ENCODE measurements at places on chromosomes 7 and 10.

GRCh38 chr7:66771795-66772194 is 31.3 kb downstream of the RABGEF1 start:
- peaks cover 32% of the 10 kb centered on the region for H3K4me1 ChIP-seq
- no peaks in the 10 kb centered on the region for H3K27me3 ChIP-seq
- H3K4me3 ChIP-seq = no peak overlapping the region
- no peak for DNase-seq

DNA sequence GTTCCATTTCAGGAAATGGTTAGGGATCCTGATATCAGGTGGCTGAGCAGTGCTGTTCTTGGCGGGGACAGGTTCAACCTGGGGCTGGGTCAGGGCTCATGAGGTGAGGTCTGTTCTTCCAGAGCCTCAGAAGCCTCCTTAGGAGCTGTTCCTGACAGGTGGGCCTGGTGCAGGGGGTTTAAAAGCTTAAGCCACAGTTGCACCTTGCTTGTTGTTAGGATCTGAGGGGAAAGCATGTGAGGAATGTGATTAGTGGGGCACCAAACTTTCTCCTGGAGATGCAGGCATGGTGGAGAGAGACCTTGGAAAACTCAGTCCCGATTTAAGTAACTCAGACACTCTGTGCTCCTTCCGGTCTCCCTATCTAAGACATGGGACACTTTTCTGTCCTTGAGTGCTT is 18.7 kb upstream of the CRHR2 start:
- H3K27me3 ChIP-seq = peaks cover 18% of the 10 kb centered on the region
- no peak overlapping the region for H3K27ac ChIP-seq
- H3K4me3 ChIP-seq = no peak overlapping the region
- H3K4me1 ChIP-seq = peaks cover 4% of the 10 kb centered on the region
- H3K36me3 ChIP-seq = no peaks in the 10 kb centered on the region
- DNase-seq = no peak

GRCh38 chr7:130486954-130487436 is 4.9 kb upstream of the MEST start:
- H3K4me3 ChIP-seq = peak overlapping the region; percentile 91
- no peaks in the 10 kb centered on the region for H3K36me3 ChIP-seq
- peaks cover 34% of the 10 kb centered on the region for H3K27me3 ChIP-seq
- no peak overlapping the region for H3K27ac ChIP-seq

DNA sequence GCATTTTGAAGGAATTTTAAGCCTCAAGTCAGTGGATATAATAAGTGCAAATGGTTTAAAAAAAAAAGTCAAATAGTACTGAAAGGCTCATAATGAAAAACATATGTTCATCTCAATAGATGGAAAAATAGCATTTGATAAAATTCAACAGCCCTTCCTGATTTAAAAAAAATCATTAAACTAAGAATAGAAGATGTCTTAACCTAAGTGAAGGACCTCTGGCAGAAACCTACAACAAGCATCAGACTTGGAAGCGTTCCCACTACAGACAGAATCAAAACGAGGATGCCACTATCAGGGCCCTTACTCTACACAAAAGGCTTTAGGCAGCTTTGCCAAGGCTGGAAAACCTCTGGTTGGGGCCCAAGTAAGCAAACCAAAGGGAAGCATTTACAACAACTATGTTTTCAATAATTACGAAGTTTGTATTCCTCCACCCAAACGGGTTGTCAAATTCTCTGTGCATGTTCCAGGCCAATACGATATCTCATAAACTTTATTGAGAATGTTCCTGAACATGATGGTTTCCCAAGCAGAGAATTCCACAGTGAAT is 45.1 kb downstream of the CYTH3 start:
- no peaks in the 10 kb centered on the region for H3K36me3 ChIP-seq
- H3K4me1 ChIP-seq = peaks cover 17% of the 10 kb centered on the region
- no peak overlapping the region for H3K4me3 ChIP-seq

- no peak overlapping the region for H3K4me3 ChIP-seq
- DNase-seq = no peak
- no peak overlapping the region for H3K27ac ChIP-seq
- H3K36me3 ChIP-seq = peaks cover 54% of the 10 kb centered on the region
Observed at GRCh38 chr10:7767209-7767608, 20.6 kb downstream of the KIN start.

DNA sequence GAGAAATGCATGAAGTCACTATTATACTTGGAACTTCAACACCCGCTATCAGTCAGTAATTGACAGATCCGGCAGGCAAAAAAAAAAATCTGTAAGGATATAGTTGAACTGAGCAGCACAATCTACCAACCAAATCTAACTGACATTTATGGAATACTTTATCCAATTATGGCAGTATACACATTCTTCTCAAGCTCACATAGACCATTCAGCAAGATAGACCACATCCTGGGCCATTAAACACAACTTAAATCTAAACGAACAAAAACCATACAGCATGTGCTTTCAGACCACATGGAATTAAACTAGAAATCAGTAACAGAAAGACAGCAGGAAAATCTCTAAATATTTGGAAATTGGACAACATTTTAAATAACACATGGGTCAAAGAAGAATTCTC is 112.7 kb downstream of the MPP7 start:
- H3K36me3 ChIP-seq = no peaks in the 10 kb centered on the region
- H3K4me1 ChIP-seq = no peaks in the 10 kb centered on the region
- no peak overlapping the region for H3K4me3 ChIP-seq
- no peaks in the 10 kb centered on the region for H3K27me3 ChIP-seq

DNA sequence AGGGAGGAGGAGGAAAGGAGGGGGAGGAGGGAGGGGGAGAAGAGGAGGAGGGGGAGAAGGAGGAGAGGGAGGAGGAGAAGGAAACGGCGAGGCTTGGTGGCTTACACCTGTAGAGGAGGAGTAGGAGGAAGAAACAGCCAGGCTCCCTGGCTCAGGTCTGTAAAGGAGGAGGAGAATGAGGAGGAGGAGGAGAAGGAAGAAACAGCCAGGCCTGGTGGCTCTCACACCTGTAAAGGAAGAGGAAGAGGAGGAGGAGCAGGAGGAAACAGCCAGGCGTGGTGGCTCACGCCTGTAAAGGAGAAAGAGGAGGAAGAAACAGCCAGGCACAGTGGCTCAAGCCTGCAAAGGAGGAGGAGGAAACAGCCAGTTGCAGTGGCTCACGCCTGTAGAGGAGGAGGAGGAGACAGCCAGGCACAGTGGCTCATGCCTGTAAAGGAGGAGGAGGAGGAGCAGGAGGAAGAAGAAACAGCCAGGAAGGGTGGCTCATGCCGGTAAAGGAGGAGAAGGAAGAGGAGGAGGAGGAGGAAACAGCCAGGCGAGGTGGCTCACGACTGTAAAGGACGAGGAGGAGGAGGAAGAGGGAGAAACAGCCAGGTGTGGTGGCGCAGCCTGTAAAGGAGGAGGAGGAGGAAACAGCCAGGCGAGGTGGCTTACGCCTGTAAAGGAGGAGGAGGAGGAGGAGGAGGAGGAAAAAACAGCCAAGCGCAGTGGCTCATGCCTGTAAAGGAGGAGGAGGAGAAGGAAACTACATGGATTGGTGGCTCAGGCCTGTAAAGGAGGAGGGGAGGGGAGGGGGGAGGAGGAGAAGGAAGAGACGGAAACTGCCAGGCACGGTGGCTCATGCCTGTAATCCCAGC is 14.9 kb upstream of the CRCP start:
- peak overlapping the region; percentile 82 for H3K4me3 ChIP-seq
- H3K4me1 ChIP-seq = peaks cover 13% of the 10 kb centered on the region
- H3K27me3 ChIP-seq = no peaks in the 10 kb centered on the region
- DNase-seq = peak; percentile 8

DNA sequence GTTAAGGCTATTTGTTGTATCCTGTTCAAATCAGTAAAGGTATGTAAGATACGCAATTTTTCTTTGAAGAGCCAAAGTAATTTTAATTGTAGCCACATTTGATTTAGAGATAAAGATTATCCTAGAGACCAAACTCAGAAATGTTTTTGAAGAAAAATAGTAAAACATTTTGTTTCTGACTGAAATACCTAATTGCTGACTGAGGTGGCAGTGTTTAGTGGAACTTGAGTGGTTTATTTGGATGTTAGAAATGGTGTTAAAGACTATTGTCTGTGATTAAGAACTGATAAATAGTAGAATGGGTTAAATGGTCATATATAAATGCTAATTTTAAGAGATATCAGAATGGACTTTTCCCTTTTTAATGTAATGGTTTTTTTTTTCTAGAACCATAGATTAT is 15.3 kb downstream of the EDRF1 start:
- H3K36me3 ChIP-seq = peaks cover 60% of the 10 kb centered on the region
- no peaks in the 10 kb centered on the region for H3K27me3 ChIP-seq
- H3K4me1 ChIP-seq = no peaks in the 10 kb centered on the region
- H3K4me3 ChIP-seq = no peak overlapping the region

- no peak for DNase-seq
- no peak overlapping the region for H3K4me3 ChIP-seq
Observed at GRCh38 chr10:49686651-49687050, 7.2 kb downstream of the C10orf53 start.

DNA sequence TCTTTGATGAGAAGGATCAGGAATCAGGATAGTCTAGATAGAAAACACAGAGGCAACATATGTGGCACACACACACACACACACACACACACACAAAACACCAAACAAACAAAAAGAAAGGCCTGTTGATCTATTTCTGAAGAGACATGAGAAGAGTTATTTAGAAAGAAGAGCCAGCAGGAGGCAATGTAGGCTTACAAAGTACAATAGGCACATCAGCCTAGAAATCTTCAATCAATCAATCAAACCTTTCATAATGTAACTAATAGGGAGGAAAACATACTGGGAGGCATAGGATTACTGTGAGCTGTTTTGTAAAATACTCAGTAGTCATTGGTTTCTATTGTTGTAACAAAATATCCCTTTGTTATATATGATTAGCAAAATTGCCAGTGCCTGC is 47.3 kb upstream of the TES start:
- no peaks in the 10 kb centered on the region for H3K27me3 ChIP-seq
- no peak overlapping the region for H3K4me3 ChIP-seq

DNA sequence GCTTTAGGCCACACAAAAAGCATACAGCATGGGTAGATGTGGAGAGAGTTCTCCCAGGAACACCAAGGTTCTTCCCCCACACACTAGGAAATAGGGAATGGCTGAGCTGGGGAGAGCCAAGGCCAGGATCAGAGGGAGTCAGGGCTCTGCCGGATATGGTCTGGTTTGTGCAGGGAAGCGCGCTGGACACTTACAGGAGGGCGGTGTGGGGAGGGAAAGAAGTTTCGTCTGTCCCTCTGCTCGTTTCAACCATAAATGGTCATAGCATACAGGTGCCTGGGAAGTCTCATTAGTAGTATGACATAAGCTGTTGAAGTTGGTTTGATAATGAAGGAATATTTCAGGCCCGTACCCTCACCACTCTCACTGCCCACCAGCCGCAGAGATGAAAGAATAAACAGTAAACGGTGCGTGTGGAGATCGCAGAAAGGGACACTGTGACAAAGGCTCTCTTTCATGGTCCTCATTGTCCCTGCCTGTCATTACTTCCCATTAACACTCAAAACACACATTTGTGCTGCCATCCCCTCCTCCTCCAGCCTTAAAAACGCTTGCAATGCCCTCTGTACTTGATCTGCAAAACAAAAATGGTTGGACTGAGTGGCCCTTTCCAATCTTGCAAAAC is 207.2 kb downstream of the CELF2 start:
- H3K36me3 ChIP-seq = peaks cover 79% of the 10 kb centered on the region
- H3K27me3 ChIP-seq = no peaks in the 10 kb centered on the region
- peaks cover 84% of the 10 kb centered on the region for H3K4me1 ChIP-seq
- no peak for DNase-seq
- peak overlapping the region; percentile 98 for H3K27ac ChIP-seq

GRCh38 chr7:39504963-39505362 is 61.2 kb upstream of the YAE1 start:
- H3K27me3 ChIP-seq = peaks cover 4% of the 10 kb centered on the region
- H3K27ac ChIP-seq = no peak overlapping the region
- H3K4me3 ChIP-seq = no peak overlapping the region
- H3K36me3 ChIP-seq = no peaks in the 10 kb centered on the region
- no peak for DNase-seq

GRCh38 chr10:33249659-33250345 is 84.7 kb downstream of the NRP1 start:
- no peak for DNase-seq
- H3K27me3 ChIP-seq = peaks cover 4% of the 10 kb centered on the region
- no peak overlapping the region for H3K27ac ChIP-seq
- peaks cover 5% of the 10 kb centered on the region for H3K36me3 ChIP-seq
- peaks cover 36% of the 10 kb centered on the region for H3K4me1 ChIP-seq
- no peak overlapping the region for H3K4me3 ChIP-seq

- H3K4me1 ChIP-seq = no peaks in the 10 kb centered on the region
- no peaks in the 10 kb centered on the region for H3K27me3 ChIP-seq
- H3K36me3 ChIP-seq = no peaks in the 10 kb centered on the region
Observed at GRCh38 chr7:91656541-91657482, 223.7 kb downstream of the MTERF1 start.

DNA sequence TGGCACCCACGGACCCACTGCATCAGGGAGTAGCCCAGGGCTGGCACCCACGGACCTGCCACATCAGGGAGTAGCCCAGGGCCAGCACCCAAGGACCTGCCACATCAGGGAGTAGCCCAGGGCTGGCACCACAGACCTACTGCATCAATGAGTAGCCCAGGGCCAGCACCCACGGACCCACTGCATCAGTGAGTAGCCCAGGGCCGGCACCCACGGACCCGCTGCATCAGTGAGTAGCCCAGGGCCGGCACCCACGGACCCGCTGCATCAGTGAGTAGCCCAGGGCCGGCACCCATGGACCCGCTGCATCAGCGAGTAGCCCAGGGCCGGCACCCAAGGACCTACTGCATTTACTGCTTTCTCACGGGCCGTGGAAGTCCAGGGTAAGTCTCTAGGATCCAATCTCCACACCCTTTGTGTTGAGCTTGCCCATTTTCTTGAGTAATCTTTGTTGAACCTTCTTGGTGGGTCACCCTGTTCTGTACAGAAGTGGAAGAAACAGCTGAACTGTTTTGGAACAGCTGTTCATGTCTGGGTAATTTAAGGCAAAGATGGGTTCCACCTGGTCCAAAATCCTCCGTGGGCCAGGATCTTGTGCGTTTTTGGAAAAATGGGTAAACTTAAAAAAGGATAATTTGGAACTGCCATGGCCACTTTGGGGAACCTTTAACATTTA is 69.0 kb downstream of the VIPR2 start:
- H3K36me3 ChIP-seq = no peaks in the 10 kb centered on the region
- no peaks in the 10 kb centered on the region for H3K4me1 ChIP-seq
- no peak overlapping the region for H3K4me3 ChIP-seq
- H3K27ac ChIP-seq = no peak overlapping the region
- H3K27me3 ChIP-seq = peaks cover 12% of the 10 kb centered on the region
- no peak for DNase-seq

Data from stimulated activated naive B cell treated with anti-CD40 and anti-IgM and Interleukin-4, amounts not matched to agents 10 μg/mL and 1 μg/mL and 100 μg/mL, for 72 hours (primary cell).